ENCODE measurements at places on chromosomes 3 and 15.

DNA sequence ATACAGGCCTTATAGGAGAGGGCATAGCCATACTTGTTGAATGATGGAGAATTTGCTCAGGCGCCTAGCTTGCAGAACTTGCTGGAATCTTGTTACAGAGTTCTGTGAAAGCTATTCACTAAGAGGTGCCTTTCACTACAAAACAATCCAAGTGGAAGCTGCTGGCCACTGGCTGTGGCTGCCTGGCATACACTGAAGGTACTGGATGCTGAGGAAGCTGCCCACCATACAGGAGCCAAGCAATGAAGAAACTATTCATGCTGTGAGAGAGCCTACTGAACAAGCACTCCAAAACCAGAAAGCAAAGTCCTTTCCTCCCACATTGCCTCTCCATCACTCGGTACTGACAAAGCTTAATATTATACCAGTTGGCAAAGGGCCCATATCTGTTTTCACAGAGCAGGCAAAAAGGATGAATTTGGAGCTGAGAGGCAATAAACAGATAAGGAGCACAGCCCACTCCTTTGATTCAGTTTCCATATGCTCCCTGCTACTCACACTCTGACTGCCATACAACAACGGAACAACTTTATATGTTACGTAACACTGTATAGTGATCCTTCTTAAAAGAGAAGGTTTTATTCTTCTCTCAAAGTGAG, 192.6 kb upstream of the ALCAM start:
- DNase-seq, result no peak

DNA sequence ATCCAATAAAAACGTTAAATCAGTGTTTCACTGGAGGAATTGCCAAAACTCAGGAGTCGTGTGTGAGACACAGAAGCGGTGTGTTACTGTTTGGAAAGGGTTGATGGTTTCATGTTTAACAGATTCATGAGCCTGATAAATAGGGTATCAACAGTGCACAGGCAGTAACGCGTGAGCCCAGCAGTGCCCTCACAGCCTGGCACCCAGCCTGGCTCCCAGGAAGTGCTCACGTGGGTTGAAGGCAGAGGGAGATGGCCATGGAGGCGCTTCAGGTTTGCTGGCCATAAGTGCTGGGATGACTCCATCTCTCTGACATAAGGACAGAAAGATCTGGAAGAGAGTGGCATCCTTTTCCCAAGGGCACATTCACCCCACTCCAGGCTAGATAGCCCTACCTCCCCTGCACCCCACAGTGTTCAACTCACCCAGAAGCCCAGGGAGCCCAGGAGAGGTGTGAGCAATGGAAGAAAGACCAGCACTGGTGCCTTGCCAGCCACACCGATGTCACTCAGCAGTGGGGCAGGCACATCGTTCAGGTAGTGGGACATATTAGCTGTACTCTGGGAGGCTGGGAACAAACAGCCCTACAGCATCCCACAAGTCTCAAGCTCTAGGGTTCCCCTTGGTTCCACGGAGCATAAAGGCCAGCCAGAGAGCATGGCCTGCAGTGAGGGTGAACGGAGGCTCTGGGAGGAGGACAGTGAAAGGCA, 164.3 kb downstream of the LRRK1 start:
- no peak for DNase-seq

DNA sequence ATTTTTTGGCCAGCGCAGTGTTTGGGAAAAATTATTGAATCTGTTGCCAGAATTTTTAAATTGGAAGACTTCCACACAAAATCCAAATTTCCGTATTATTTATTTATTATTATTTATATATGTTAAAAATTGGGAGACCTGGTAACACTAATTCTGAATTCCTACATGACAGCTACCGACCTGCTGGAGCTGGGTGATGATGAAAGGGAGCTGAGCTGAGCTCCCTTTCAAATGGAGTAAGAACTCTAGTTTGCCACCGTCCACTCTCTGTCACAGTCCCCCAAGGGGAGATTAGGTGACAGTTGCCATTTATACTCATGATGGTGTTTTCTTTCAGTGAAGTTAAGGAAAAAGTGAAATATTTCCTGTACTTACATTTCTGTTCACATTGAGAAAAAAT, 1.4 kb downstream of the CRTC3 start:
- no peak for DNase-seq

- no peak for DNase-seq
Observed at GRCh38 chr3:182238126-182238525, 526.4 kb downstream of the SOX2 start.

GRCh38 chr3:24937228-24937627, 442.6 kb upstream of the THRB start:
- no peak for DNase-seq

DNA sequence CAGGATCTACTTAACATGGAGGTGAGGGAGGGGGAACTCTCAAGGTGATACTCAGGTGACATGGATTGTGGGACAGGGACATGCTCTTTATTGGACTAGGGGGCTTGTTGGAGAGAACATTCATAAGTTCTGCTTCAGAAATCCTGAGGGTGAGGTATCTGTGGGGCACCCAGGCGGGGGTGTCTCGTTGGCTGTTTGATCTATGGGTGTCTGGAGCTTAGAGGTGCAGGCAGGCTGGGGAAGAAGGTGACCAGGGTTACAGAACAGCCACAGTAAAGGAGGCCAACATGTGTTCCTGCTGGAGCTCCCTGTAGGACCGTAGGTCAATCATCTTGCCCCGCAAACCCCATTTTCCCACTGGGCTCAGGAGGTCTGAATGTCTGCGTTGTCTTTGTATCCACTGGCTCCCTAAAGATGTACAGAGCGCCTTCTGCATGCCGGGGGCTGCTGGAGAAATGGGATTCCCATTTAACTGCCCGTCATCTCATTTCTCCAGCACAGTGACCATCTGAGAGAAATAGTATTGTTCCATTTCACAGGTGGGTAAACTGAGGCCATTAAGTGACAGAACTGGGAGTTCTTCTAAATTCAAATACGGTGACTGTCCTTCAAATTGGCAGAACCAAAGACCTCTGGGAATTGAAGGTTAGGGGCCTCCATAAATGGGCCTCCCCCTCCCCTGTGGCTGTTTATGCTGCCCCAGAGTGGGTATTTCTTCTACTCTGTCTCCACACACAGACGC, 40.3 kb upstream of the TSEN2 start:
- DNase-seq, result no peak

DNA sequence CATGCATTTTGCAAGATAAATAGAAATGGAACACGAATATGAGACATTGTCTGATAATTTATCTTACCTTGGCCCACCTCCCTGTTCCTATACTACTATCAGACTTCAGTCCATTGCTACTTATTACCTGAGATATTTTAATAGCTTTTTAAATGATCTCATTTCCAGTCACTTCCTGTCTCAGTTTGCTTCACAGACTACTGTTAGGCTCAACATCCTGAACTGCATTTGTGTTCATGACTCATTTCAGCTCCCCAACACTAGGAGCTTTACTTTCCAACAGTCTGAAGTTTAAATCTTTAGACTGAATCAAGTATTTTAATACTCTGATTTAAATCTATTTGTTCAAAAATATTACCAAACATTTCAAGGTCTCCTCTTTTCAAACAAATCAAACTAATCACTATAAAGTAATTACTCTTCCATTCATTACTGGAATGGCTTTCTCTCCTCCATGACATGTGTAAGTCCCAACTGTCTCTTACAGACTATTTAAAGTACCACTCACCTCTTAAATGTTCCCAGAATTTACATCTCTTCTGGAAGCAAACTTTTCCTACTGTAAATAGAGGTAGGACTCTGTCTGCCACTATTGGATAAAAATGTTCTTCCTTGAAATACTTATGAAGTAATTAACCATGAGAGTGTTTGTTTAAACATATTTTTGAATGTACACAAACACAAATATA, 1277.6 kb downstream of the ZPLD1 start:
- peak; percentile 6 for DNase-seq

GRCh38 chr3:129745253-129745652, 138.8 kb upstream of the PLXND1 start:
- peak; percentile 32 for DNase-seq

DNA sequence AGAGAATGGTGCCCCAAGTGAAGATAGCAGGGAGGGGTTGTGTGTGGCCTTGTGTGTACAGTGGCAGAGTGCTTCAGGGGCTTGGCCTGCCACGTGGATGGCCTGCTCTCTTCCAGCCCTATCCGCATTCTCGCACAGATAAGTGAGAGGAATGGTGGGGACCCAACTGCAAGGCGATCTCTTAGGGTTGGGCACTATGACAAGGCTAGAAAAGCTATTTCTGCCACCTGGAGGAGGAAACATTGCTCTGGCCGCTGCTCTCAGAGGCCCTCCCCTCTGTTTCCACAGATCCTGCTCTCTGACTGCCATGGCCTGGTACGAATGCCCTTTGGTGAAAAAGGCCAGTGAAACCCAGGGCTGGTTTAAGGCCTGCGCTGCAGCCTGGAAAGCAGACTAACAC, 20.6 kb downstream of the EEFSEC start:
- DNase-seq, result no peak

DNA sequence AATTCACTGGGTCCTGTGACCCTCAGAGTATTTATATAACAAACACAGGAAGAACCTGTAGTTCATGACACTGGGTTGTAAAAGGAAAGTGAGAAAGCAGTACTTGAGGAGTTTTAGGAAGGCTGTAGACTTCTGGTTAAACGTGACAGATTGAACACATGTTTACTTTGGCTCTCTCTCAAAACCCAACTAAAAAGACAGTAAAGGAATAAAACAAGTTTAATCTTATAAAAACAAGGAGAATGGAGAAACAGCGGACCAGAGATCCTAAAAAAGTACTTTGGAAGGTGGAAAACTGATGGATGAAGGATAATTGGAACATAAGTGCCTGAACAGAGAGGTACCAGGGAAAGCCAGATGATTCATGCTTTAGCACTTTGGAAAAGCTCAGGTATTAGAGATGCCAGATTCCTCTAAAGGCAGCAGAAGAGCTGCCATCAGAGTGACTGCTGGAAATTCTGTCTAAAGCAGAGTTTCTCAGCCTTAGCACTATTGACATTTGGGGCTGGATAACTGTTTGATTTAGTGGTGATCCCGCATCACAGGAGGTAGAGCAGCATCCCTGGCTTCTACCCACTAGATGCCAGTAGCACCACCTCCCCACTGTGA, 182.9 kb upstream of the RORA start:
- no peak for DNase-seq

GRCh38 chr15:72873379-72874233, 90.0 kb upstream of the ADPGK start:
- no peak for DNase-seq

- DNase-seq, result no peak
Observed at GRCh38 chr3:32177702-32178198, 60.7 kb upstream of the CMTM8 start.

- DNase-seq, result peak; percentile 96
Observed at GRCh38 chr3:157159762-157160657, at the start of gene CCNL1. CCNL1 (minus strand) TSS chr3:157160147; CDS start chr3:157160094, 53 bp downstream.

GRCh38 chr15:49847423-49848281, 226.8 kb downstream of the DTWD1 start:
- no peak for DNase-seq

- no peak for DNase-seq
Observed at GRCh38 chr15:36478561-36478960, 100.9 kb upstream of the CDIN1 start.

DNA sequence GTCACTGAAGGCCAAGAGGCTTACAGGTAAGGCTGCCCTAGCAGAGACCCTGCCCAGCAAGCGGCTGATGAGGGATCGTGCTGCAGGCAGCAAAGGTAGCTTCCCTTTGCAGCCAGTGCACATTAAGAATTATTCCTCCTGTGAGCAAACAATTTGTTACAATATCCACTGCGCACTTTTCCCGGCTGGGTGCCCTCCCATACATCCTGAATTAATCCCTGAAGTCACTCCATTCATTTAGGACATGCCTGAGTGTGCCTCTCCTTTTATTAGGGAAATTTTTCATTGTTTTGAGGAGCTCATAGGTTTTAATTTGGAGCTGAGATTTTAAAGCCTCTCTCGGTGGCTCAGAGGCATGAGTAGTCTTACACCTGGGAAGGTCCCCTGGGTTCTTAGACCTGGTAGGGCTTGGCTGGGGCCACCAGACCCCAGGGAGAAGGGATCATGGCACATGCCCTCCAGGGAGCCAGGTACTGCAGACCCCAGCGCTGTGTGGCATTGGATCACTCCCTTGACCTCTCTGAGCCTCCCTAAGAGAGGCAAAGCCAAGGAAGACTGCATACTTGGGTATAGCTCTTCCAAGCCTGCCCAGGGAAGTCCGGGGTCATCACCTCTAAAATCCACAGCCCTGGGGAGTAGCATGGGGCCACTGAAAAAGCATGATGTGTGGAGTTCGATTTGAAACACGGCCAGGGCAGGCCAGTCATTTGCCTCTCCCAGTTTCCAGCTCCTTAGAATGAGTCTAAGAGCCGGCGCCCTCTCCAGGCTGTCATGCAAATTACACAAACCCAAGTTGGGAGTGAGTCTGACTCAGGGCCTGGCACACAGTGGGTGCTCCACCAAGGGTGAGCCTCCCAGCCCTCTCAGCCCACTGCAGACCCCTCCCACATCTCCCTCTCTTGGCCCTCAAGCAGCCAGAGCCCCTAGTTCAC, 151.9 kb upstream of the LINGO1 start:
- DNase-seq, result no peak

DNA sequence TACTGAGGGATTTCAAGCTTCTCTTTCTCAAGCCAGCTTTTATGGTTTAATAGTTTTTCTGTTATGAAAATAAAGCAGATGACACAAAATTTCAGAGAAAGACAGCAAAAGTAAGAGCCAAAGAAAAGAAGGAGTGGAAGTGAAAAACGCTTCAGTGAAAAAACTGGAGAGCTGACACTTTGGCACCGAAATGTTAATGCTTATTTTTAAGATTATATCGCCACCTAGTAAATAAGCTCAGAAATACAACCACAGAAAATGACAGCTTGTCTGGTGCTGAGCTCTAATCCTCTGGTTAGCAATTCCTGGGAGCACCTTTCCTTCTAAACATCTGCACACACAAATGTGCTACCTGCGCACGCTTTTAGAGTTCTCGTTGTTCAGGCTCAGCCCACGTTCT, 101.6 kb downstream of the ZPLD1 start:
- no peak for DNase-seq

GRCh38 chr3:52827866-52828376, 2.6 kb downstream of the ITIH4 start:
- no peak for DNase-seq

GRCh38 chr3:177837951-177838655, 640.8 kb upstream of the TBL1XR1 start:
- DNase-seq, result no peak

DNA sequence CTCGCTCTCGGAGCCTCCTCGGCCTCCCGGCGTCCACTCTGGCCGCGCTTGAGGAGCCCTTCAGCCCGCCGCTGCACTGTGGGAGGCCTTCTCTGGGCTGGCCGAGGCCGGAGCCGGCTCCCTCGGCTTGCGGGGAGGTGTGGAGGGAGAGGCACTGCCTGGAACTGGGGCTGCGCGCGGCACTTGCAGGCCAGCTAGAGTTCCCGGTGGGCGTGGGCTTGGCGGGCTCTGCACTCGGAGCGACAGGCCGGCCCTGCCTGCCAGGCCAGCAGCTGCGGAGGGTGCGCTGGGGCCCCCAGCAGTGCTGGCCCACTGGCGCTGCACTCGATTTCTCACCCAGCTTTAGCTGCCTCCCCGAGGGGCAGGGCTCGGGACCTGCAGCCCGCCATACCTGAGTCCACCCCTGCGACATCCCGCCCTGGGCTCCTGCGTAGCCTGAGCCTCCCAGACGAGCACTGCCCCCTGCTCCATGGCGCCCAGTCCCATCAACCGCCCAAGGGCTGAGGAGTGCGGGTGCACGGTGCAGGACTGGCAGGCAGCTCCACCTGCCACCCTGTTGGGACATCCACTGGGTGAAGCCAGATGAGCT, 765.0 kb downstream of the IGSF11 start:
- DNase-seq, result no peak
